ENCODE measurements at places on chromosomes 3 and 15.

GRCh38 chr3:151798466-151798865, 15.4 kb upstream of the AADAC start:
- no peak for DNase-seq

DNA sequence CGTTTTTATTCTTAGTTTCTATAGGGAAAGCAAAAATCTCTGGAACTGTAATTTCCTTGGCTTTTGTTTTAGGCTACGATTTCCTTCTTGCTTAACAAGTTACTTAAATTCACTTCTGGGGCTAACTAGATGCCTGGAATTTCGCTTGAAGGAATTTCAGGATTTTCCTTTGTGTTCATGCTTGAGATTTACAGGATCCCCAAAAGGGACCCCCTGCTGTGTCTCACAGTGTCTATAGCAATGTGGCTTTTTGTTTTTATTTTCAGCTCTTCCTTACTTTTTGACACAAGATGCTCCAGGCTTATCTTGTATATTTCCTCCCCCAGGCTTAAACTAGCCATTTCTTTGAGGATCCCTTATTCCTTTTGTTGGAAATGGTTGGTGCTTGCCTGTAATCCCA, 95.5 kb upstream of the DPPA4 start:
- no peak for DNase-seq

- DNase-seq = no peak
Observed at GRCh38 chr3:140088513-140088912, 153.5 kb downstream of the CLSTN2 start.

GRCh38 chr3:111668326-111668725, 73.2 kb upstream of the ZBED2 start:
- no peak for DNase-seq

- no peak for DNase-seq
Observed at GRCh38 chr3:78724859-78725258, 1042.9 kb downstream of the ROBO1 start.

GRCh38 chr3:143358793-143359491, 239.4 kb downstream of the CHST2 start:
- DNase-seq = no peak

DNA sequence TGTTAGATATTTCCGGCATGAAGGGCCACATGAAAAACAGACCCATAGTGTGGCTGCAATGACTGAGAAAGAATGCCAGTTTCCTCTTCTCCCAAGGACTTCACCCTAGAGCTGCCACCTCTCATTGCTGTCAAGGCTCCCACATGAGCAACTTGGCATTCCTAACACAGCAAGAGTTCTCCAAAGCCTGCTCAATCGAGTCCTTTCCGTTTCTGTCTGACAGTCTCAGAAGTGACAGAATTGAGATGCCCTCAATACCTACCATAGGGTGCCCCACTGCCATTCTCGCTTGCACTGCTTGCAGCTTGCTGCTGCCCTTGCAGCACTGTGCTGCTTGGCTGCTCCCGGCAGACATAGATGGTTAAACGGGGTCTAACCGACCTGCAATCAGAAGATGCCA, 44.3 kb downstream of the UBP1 start:
- no peak for DNase-seq

DNA sequence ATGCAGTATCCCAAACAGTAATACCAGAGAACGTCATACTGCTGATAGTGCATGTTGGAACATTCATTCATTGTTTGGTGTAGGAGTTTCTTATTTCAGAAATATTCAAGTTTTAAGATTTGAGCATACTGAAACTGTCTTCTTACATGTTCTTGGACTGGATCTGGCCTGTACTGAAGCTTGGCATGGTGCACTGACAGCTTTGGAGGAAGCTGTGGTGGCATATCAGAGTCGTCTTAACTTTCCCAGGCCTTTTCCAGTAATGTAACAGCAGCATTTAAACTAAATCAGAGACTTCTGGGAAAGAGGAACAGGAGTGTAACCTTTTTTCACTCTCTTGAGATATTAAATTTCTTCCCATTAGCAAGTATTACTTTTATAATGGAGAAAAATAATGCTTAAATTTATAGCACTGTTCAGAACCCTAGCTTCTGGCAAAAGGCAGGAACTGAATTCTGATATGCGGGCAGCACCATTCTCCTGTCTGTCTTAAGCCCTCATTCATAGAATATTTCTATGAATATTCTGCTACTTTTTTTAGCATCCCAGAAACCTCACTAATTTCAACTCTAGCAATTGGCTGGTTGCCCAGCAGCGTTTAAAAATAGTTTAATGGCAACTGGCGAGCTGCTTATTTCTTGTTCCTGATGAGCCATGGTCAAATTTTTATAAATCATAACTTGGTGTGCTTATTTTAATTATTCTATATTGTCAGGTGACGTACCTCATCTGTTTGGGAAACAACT, 31.1 kb downstream of the DNAJC13 start:
- no peak for DNase-seq

DNA sequence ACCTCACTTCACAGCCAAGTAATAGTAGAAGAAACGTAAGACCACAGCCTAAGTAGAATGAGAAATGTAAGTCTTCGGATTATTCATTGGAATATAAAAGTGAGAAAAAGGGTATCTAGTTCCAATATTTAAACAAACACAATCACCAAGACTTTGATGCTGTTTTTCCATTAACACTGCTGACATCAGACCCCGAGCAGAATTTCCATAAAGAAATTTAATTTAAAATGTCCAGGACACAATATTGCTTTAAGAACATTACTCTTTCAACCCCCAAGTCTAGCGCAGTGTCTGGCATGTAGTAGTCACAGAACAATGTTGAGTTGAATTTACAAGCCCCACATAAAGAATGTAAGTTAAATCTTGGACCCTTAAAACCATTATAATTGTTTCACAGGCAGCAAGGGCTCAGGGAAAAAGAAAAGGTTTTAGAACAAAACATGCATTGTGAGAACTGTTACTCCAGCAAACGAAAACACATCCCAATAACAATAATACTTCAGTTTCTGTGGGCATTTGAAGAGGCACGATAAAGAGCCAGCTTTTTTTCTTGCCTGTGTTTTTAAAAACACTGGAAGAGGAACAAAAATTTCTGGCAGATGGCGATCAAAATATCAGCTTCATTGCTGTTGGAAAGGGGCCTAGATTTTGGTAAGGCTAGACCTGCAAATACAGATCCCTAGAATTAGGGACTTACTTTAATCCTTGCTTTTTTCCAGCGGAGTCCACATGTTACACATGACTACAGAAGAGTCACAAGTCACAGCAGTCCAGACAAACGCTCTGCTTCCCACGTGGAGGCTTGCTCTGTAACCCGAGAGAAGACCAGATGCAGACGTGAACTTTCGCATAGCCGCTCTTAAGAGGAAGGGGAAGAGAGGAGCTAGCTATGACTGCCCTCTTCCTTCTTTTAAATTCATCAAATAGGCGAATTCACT, 77.9 kb upstream of the IGSF10 start:
- no peak for DNase-seq

DNA sequence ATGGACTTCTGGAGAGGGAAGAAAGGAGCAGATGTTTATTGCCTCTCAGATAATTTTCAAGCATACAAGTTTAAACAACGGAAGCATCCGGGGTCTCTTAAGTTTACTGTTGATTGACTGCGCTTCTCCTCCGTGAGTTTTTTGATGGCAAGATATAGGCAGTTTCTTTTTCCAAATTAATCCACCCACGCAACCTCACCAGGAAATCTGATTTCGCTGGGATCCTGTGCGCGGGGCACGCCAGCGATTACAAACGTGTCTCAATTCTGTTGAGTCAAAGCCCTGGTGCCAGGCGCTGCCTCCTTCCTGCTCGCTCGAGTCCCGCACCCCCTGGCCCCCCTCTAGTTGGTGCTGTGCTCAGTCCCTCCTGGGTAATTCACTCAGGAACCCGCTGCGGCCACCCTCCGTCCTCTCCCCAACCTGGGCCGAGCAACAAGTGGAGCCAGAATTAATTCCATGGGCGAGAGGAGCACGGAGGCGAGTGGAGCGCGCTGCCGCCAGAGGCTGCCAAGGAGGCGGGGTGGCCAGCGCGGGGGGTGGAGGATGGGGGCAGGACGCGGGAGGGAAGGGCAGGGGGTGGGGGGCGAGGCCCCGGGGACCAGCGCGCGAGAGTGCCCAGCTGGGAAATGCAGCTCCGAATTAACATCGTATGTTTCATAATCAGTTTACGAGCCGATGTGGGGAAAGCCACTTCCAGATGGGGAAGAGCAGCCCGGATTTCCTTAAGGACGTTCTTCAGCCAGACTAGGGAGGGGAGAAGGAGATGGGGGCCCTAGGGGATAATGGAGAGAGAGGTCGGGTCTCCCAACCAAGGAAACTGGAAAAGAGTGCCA, 6.0 kb downstream of the WNT5A start:
- no peak for DNase-seq

DNA sequence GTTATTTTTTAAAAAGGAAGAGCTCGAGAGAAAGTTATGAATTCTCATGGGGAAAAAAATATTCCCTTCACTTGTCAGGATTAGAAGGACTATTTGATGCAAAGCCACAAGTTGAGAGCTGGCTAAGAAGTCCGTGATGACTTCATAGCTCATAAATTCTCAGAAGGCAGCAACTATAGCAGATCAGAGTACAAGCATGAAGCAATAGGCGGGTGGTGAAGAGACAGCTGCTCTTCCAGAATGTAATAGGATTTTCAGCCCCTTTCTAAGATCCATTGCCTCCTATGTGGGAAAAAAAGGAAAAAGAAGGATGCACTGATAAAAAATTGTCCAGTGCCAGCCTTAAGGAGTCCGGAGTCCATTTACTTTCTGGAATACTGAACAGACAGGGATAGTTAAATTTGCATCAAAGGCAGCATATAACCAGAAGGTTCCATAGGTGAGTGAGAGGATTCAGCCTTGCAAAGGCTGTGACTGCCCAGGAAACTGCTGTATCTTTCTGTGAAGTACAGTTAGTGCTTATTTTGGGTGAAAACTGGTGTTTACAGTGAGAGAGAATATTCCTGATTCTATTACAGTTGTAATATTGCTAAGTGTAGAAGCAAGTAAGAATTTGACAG, 929.5 kb upstream of the ALCAM start:
- DNase-seq = no peak

DNA sequence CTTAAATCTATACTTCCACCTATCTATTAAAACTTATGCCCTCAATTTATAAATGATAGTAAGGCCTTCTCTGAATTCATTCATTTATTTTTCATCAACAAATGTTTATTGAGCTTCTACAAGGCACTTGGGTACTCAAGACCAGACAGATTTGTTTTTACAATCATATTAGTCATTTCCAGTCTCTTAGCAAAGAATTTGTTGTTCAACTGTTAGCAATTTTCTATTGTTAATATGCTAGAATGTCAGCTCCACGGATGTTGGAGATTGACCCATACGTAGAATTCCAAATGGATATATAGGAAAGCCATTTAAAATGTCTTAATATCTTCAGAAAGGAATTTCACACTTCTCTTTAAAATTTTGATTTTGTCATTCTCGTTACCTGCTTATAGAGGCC, 36.7 kb downstream of the ZBTB38 start:
- DNase-seq = no peak

GRCh38 chr3:52388348-52388821, 56.5 kb downstream of the SEMA3G start:
- DNase-seq = no peak

GRCh38 chr3:11985866-11986265, 18.3 kb upstream of the SYN2 start:
- no peak for DNase-seq

DNA sequence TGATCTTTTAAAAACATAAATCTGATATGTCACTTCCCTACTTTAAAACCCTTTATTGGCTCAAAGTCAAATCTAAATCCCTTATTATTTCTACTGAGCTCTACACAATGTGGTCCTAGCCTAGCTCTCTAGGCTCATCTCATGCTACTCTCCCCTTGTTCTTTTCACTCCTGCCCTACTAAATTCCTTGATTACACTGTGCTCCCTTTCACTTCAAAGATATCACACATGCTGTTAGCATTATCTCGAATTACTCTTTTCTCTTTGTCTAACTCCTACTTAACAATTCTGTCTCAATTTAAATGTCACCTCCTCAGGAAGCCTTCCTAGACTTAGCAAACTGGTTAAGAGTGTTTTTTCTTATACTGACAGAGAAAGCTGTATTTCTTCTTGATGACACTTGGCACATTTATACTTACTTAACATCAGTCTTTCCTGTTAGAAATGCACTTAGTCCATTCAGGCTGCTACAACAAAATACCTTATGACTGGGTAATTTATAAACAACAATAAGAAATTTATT, 102.0 kb downstream of the SCAPER start:
- DNase-seq = no peak

- DNase-seq = no peak
Observed at GRCh38 chr3:66800941-66801545, 197.1 kb upstream of the KBTBD8 start.

DNA sequence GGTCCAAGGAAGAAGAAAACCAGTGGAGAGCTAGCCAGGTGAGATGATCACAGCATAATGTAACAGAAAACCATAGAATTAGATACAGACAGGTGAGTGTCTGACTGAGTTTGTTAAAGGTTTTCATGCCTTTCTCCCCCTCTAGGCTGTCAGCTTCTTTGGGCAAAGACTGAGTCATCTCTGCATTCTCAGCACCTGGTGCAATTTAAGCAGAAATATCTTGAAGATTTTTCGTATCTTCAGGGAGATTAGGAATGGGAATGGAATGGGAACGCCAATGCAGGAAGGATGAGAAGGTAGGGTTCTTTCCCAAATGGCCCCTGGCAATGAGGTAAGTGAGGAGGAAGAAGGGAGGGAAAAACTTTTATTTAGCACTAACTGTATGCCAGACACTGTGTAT, 122.0 kb upstream of the SLC7A14 start:
- no peak for DNase-seq

DNA sequence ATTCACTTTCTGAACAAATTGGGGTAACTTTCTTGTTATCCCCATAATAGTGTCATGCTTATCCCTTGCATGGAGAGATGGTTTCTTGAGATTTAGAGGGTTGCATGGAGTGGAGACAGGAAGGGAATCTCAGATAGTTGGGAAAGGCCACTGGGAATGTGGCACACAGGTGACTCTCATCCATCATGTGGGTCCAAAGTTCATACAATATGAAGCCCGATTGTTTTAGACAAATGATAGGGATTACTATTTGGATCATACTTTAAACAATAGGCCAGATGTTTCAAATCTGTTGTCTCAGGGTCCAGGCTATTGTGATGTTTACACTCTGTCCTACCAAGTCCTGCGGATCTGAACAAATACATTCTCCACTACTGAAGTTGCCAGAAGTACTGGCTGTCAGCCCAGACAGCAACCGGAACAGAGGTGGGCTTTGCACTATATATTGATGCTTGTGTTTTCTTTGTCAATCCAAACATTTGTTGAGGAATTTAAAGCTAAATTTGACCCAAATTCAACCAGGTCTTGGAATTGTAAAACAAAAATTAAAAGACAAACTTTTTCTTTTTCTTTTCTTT, 39.2 kb upstream of the NMNAT3 start:
- DNase-seq = no peak

- DNase-seq = no peak
Observed at GRCh38 chr3:125129512-125129997, 73.8 kb upstream of the HEG1 start.

DNA sequence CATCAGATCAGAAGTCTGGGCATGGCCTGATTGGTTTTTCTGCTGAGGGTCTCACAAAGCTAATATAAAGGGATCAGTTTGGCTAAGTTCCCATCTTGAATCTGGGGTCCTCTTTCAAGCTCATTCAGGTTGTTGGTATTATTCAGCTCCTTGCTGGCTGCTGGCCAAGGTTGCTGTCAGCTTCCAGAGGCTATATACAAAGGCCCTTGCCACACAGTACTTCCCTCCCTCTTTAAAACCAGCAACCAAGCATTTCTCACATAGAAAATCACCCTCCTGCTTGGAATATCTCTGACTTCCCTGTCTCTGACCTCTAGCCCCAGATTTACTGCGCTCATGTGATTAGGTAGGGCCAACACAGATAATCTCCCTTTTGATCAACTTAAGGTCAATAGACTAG, 442.9 kb downstream of the ERC2 start:
- no peak for DNase-seq
